ENCODE measurements at places on chromosomes 2 and 18. TPM values are rescaled to one million over a fixed set of nuclear protein-coding genes. Genes with fewer than 3 reads are reported as not detected.

The HNMT gene
- 78.5 TPM for polyA plus RNA-seq

The TDRD15 gene
- polyA plus RNA-seq = not detected

The CENPA gene
- 18.9 TPM for polyA plus RNA-seq

The PTPRN gene
- polyA plus RNA-seq = not detected

The KIF1A gene
- 10.5 TPM for polyA plus RNA-seq

The GPR45 gene
- 0.08 TPM for polyA plus RNA-seq

The CPO gene
- 1.1 TPM for polyA plus RNA-seq

The FLACC1 gene
- polyA plus RNA-seq = 1.7 TPM

The PKP4 gene
- 181 TPM for polyA plus RNA-seq

The LINC00305 gene
- 1.2 TPM for polyA plus RNA-seq

The CHN1 gene
- 24.7 TPM for polyA plus RNA-seq

The ARHGAP25 gene
- 5.2 TPM for polyA plus RNA-seq

The IL36RN gene
- not detected for polyA plus RNA-seq

The CRYGC gene
- polyA plus RNA-seq = not detected

The SMPD4 gene
- 65.0 TPM for polyA plus RNA-seq

The SLC9A4 gene
- 11.3 TPM for polyA plus RNA-seq

The REEP1 gene
- 3.4 TPM for polyA plus RNA-seq

The SUCLG1 gene
- 198 TPM for polyA plus RNA-seq

The SYT4 gene
- polyA plus RNA-seq = 0.79 TPM

The RNF181 gene
- polyA plus RNA-seq = 140 TPM

The GREB1 gene
- polyA plus RNA-seq = 15.3 TPM

The TMEM178A gene
- 86.8 TPM for polyA plus RNA-seq

The EML6 gene
- polyA plus RNA-seq = 12.3 TPM

Measured in right renal pelvis (tissue), 4 donors.